ENCODE measurements at places on chromosomes 12 and 14.
A peak's percentile ranks its signal among the peaks of the same experiment; 100 is the strongest.

DNA sequence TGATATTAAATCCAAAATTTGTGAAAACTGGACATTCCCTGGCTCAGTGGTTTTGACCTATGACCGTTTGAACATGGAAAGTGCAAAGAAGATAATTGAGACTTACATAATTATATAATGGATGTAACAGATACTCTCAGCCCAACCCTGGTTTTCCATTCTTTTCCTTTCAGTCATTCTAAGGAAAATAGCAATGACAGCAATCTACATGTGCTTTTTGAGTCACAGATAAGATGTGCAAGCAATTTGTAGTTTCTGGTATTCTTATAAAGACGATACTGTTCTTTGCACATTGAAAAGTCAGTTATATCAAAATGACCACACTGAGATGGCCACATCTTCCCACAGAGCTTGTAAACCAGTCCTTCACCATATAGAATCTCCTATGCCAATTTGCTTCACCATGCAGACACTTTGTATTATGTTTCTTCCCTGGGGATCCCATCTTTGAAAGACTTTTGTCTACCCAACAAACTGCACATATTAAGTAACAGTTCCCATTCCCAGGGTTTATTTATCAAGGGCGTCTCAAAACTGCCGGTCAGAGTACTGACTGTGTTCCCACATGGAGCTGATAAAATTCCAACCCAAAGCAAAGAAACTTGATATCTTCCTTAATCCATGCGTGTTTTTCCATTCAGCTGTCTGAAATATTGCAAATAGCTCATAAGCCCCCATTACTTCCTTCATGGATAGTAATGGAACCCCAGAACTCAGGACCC, 34.8 kb downstream of the PLXNC1 start:
- DNase-seq, result no peak

DNA sequence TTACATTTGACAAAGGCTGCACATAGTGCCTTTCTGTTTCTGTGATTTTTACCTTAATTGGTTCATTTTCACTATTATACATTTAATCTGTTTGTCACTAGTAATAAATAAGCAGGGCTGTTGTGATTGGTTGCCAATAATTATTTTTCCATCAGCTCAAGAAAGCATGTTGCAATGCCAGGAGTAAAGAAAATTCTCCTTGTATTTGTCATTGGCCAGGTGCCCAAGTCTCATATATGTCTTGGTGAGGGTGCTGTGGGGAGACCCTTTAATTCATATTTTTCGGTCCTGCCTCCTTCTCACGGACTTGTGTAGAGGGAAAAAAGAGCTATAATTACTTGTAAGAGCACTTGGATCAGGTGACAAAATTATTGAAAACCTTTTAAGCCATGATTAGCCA, 108.0 kb downstream of the KITLG start:
- DNase-seq, result peak; percentile 9

DNA sequence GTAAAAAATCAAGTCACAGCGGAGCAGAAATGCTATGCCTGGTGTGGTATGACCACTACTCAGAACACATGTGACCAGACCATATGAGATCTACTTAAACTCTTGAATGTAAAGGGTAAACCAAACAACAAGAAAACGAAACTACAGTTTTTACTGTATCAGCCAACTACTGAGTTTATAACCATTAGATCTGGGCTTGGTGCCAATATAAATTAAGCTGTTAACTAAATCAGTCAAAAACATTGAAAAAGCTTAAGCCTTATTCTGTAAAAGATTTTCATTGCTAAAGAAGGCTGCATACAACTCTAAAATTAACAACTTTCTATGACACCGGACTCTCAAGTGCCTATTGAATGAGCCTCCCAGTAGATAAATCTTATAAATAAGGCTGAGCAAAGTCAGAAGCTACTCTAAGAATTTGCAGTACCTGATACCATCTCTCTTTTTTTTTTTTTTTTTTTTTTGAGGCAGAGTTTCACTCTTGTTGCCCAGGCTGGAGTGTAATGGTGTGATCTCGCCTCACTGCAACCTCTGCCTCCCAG, 35.4 kb downstream of the SPTLC2 start:
- DNase-seq, result no peak

- no peak for DNase-seq
Observed at GRCh38 chr14:70259420-70259819, 70.7 kb upstream of the SLC8A3 start.
